Gastroesophageal sphincter (tissue), 4 donors: ENCODE measurements at places on chromosomes 7 and 10. TPM values are rescaled to one million over a fixed set of nuclear protein-coding genes. Genes with fewer than 3 reads are reported as not detected.

GRCh38 chr7:42085531-42085930, 151.5 kb downstream of the GLI3 start:
- peak; percentile 45 for ATAC-seq
- H3K27me3 ChIP-seq: no peaks in the 10 kb centered on the region
- H3K4me3 ChIP-seq: no peak overlapping the region
- H3K4me1 ChIP-seq: peaks cover 45% of the 10 kb centered on the region
- no peaks in the 10 kb centered on the region for H3K36me3 ChIP-seq
- no peak overlapping the region for H3K27ac ChIP-seq

GRCh38 chr10:20858292-20859124, 38.6 kb downstream of the NEBL start:
- no peak overlapping the region for H3K4me3 ChIP-seq
- ATAC-seq: no peak
- no peaks in the 10 kb centered on the region for H3K4me1 ChIP-seq
- no peaks in the 10 kb centered on the region for H3K27me3 ChIP-seq
- no peak overlapping the region for H3K27ac ChIP-seq

DNA sequence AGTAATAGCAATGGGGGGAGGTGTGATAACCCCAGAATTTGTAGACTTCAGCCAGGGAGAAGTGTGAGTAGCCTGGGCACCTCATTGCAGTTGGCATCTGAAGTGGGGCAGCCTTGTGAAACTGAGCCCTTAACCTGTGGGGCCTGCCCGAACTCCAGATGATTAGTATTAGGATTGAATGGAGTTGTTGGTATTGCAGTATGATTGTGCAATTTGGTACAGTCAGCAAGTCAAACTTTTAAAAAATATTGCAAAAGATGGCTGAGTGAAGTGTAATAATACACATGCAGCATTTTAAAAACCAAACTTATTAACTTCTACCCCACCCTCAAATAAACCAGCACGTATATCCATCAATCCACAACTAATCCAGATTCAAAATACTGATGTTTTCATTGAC, 9.3 kb downstream of the RBM33 start:
- no peak overlapping the region for H3K27ac ChIP-seq
- no peak overlapping the region for H3K4me3 ChIP-seq
- H3K27me3 ChIP-seq: no peaks in the 10 kb centered on the region
- peak; percentile 51 for ATAC-seq
- peaks cover 61% of the 10 kb centered on the region for H3K4me1 ChIP-seq
- no peaks in the 10 kb centered on the region for H3K36me3 ChIP-seq

DNA sequence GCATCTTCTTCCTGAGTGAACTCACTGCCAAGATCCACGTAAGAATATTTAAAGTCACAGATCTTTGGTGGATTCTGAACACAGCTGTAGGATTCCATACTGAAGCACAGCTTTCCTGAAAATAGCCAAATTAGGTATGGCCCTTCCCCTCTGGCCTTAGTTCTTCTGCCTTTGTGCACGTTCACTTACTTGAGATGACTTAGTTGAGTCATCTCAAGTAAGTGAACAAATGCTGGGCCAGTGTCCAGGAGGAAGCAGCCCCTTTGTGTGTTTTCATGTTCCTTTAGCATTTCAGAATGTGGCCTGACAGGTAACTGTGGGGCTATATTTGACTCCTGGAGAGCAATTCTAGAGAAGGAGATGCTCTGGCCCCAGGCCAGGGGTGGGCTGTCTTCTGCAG, 51.5 kb downstream of the CCNY start:
- peaks cover 6% of the 10 kb centered on the region for H3K4me1 ChIP-seq
- H3K36me3 ChIP-seq: no peaks in the 10 kb centered on the region
- no peak overlapping the region for H3K27ac ChIP-seq
- no peak for ATAC-seq

DNA sequence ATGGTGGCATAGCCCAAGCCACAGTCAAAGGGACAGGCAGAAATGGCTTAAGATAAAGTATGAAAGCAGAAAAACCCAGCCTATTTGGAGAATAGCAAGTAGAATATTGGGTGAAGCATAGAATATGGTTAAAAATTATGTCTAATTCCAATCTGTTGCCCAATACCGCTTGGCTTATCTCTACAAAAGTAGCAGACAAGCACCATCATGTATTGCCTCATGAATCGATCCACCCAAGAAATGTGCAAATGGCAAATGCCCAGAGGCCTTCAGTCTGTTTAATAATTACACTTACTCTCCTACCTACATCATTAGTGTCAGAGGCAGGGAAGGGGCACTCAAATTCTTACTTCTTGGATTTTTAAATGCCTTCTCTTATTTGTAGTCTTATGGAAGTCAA, 130.9 kb upstream of the ADAM12 start:
- no peaks in the 10 kb centered on the region for H3K36me3 ChIP-seq
- H3K27ac ChIP-seq: no peak overlapping the region
- H3K4me3 ChIP-seq: no peak overlapping the region
- H3K27me3 ChIP-seq: peaks cover 3% of the 10 kb centered on the region
- no peaks in the 10 kb centered on the region for H3K4me1 ChIP-seq
- ATAC-seq: no peak

- no peak overlapping the region for H3K27ac ChIP-seq
- H3K4me3 ChIP-seq: no peak overlapping the region
- H3K27me3 ChIP-seq: no peaks in the 10 kb centered on the region
- no peaks in the 10 kb centered on the region for H3K36me3 ChIP-seq
- peaks cover 16% of the 10 kb centered on the region for H3K4me1 ChIP-seq
- ATAC-seq: no peak
Observed at GRCh38 chr10:34346516-34347100, 468.5 kb downstream of the PARD3 start.

DNA sequence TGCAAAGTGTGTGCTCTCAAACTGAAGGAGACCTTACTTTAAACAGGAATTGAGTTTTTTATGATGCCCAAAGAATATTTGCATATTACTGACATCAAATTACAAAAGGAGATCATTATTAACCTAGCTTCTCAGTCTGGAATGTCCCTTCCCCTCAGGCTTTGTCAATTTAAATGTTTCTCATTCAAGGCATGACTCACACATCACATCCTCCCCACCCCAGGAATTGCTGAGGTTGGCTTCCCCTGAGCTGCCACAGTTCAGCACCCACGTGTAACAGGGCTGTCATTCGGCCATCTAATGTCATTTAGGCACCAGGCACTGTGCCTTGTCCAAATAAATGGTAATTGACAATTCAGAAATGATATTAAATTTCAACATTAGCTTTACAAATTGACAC, 305.9 kb upstream of the MGMT start:
- no peaks in the 10 kb centered on the region for H3K4me1 ChIP-seq
- H3K27me3 ChIP-seq: peaks cover 12% of the 10 kb centered on the region
- H3K36me3 ChIP-seq: no peaks in the 10 kb centered on the region

Gene VPS37D
- 3.3 TPM for total RNA-seq

Gene PTF1A
- total RNA-seq: not detected

Gene NUTM2A
- total RNA-seq: 2.2 TPM

Gene EBF3
- total RNA-seq: 4.9 TPM

Gene GTF2IRD2
- total RNA-seq: 43.4 TPM

Gene FGFBP3
- 1.2 TPM for total RNA-seq
